ENCODE measurements at places on chromosomes 12 and 14.

DNA sequence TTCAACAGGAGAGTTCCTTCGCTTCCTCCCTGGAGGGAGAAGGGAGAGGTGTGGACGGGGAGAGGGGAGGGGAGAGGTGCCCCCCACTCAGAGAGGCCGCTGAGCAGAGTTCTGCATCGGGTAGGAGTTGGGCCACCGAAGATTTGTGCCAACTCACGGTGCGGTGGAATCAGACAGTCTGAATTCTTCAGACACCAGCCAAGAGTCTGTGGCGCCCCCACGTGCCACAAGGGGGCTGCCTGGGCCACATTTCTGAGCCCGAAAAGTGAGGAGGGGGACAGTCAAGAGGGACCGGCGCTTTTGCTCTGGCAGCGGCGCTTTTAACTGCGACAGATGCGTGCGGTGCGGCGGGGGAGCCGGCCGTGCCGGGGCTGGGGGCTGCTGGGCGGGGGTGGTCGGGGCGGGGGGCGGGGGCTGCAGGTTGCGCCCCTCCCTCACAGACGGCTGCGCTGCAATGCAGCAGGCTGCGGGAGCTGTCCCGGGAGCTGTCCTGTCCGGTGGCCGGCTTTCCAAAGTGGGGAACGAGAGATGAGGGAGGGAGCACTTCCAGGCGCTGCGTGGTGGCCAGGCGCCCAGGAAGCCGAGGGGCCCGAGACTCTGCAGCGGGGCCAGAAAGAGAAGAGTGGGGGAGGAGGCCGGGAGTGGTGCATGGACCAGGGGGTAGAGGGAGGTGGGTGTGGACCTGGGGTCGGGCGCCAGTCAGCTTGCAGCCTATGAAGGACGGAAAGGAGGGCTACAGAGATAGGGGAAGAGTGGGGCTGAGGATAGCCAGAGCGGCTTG lies 975 bp upstream of the RTL1 start:
- DNase-seq = no peak

DNA sequence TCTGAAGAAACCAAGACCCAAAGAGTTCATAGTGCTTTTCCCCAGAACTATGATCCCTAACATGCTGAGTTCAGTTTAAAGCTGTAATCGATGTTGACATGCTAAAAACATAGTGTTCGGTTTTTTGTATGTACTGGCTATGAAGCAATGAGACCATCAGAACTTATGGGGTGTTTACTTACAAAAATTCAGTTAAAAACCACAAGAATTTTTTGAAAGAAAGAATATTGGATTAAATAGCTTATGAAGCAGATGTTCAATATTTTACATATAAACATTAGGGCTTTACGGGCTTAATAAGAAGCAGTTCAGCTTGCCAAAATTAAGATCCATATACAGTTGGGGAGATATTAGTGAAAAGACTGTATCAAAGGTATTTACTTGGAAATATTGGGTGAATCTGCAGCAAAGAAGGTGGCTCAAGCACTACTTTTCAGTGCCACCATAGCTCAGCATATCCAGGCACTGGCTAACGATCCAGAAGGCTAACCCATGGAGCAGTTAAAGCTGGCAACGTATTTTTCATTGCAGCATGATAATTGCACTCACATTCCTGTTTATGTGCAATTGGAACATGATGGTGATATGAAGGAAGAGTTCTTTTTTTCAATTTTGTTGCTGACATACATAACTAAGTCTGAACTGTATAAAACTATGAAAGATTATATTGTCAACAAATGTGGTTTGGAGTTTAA lies 125.9 kb downstream of the EFCAB11 start:
- DNase-seq = no peak

DNA sequence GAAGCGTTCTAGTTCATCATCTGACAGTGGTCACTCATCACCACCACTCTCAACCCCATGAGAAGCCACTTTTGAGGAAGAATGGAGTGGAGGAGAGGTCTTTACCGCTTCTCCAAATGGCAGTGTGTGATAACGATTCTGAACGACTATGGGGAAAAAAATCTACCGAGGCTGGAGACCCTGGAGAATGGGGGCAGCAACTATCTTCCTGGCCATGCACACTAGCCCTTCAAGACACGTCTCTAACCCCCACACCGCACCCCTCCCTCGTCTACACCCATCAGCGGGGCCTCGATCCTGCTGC lies 365 bp downstream of the ING4 start:
- DNase-seq = no peak

GRCh38 chr12:55935738-55936151 lies 4.8 kb downstream of the DGKA start:
- DNase-seq = peak; percentile 25

- DNase-seq = peak; percentile 87
Measured at GRCh38 chr12:124861492-124861891, 2.2 kb downstream of the SCARB1 start.

GRCh38 chr12:14849661-14850060 lies 6.3 kb upstream of the ART4 start:
- peak; percentile 74 for DNase-seq
